ENCODE measurements at places on chromosomes 11 and 22. TPM values are rescaled to one million over a fixed set of nuclear protein-coding genes. Genes with fewer than 3 reads are reported as not detected.

Gene MPPED2
- 19.1 TPM for total RNA-seq

Gene CALCA
- total RNA-seq, result 0.36 TPM

Gene IGSF9B
- 17.1 TPM for total RNA-seq

Gene WNT11
- total RNA-seq, result 3.0 TPM

Gene ANGPTL5
- 0.36 TPM for total RNA-seq

Gene EXPH5
- 0.49 TPM for total RNA-seq

Gene LSP1
- 9.3 TPM for total RNA-seq

Gene KRTAP5-1
- total RNA-seq, result not detected

All from sigmoid colon (tissue), 7 donors.